LHCN-M2 (cell line): ENCODE measurements at places on chromosomes 5 and 9. TPM values are rescaled to one million over a fixed set of nuclear protein-coding genes. Genes with fewer than 3 reads are reported as not detected.

GRCh38 chr9:118121361-118121760, 417.2 kb downstream of the TLR4 start:
- peak; percentile 35 for DNase-seq

GRCh38 chr5:9519537-9519936, 26.3 kb downstream of the SEMA5A start:
- no peak for DNase-seq

DNA sequence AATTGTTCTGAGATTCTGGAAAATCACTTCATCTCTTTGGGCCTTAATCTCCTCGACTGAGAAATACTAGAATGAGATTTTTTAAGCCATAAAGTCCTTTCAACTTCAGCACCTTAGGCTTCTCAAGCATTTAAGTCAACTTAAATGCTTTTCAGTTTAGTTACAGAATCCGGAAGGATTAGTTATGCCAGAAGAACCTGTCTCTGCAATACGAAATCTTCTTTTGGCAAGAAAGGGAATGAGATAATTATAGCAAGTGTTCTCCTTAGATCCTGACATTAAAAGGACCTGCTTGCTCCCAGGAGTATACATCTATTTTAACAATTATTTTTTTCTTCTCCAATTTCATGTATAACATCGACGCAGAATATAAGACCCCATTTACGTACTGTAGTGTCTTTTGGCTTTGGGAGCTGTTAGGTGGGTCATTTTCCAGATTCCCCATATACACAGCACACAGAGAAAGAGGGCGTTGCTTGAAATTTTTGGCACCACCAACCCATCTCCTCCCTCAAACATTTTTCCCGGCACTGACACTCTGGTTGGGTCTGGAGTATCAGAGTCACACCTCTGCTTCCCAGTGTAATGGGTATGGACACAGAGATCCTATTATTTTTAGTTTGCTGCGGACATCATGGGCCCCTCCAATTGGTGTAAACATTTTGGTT, 43.6 kb upstream of the CLINT1 start:
- no peak for DNase-seq

- DNase-seq, result no peak
Observed at GRCh38 chr5:13034061-13034460, 910.4 kb downstream of the DNAH5 start.

Gene EGFLAM
- 22.4 and 27.1 TPM in 2 replicates for total RNA-seq

Gene GFI1B
- total RNA-seq, result 0.06 TPM in 1 of 2 replicates, not detected in the other

- no peak for DNase-seq
Observed at GRCh38 chr9:35136866-35137265, 21.2 kb upstream of the ATOSB start.

DNA sequence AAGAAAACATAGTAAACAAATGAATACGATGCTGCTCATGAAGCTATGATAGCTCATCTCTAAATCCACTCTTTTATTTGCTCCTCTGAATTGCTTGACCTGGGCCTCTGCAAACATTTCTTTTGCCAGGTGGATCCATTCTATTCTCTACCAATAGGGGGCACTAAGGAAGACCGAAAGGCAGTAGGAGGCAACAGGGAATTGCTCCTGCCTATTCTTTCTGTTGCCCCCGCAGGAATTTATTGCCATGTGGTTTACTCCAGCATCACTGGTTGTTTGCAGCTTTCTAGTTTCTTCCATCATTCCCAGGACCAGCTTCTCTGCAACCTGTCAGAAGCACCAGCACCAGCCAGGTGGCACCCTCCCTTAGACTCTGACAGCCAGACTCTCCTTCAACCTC, 5.3 kb downstream of the GAPT start:
- no peak for DNase-seq

GRCh38 chr9:136352682-136353081, 10.9 kb downstream of the DNLZ start:
- no peak for DNase-seq
